ENCODE measurements at places on chromosomes 6 and 20.
A peak's percentile ranks its signal among the peaks of the same experiment; 100 is the strongest.

DNA sequence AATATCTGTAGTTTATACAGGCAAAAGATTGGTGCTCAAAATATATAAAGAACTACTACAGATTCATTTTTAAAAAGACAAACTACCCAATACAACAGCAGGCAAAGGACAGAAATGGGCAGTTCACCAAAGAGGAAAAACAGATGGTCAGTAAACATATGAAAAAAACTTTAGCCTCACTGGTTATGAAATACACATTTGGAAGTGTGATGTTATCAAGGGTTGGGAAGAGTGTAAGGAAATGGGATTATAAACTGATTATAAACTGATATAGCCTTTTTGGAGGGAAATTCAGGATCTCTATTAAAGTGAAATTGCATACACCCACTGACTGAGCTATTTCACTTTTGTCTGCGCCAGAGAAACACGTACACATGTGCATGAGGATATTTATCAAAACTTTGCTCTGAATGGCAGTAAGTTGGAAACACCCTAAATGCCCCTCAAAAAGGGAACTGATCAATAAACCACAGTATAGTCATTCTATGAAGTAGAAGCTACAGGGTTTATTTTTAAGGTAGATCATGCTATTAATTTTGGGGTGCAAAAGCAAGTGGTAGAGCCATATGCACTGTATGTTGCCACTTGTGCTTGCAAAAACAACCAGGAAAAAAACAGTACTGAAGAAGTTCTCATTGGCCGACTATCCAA lies 32.2 kb upstream of the ARFGEF2 start:
- no peak for DNase-seq

GRCh38 chr6:168684906-168685305 lies 243.9 kb downstream of the SMOC2 start:
- DNase-seq: no peak

- DNase-seq: no peak
Observed at GRCh38 chr6:27161946-27162603, 85.4 kb upstream of the PRSS16 start.

DNA sequence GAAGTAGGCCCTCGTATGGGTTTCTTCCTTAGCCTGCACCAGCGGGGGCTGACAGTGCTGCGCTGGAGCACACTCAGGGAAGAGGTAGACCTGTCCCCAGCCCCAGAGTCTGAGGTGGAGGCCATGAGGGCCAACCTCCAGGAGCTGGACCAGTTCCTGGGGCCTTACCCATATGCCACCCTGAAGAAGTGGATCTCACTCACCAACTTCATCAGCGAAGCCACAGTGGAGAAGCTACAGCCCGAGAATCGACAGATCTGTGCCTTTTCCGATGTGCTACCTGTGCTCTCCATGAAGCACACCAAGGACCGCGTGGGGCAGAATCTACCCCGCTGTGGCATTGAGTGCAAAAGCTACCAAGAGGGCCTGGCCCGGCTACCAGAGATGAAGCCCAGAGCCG lies 3.8 kb downstream of the AAR2 start:
- no peak for DNase-seq

GRCh38 chr6:131132360-131132759 lies 2.9 kb upstream of the AKAP7 start:
- DNase-seq: no peak

DNA sequence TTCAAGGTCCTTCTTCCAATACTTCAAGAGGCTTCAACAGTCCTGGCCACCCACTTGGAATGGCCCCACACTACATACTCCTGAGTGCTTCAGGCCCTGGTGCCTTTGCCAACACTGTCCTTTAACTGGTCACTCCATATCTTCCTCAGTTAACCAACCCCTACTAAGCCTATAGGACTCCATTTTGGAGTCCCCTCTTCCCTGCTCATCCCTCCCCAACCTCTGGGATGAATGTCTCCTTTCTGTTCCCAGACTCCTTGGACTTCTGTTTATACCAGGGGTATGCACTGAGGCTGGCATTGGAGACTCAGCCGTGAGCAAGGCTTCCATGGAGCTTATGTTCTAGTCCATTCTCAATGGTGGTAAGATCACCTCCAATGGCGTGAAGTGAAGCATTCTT lies 33.6 kb downstream of the COX4I2 start:
- no peak for DNase-seq

GRCh38 chr6:166616261-166617238 lies 10.5 kb downstream of the RPS6KA2 start:
- no peak for DNase-seq

GRCh38 chr6:160882791-160883279 lies 108.7 kb upstream of the MAP3K4 start:
- peak; percentile 7 for DNase-seq

DNA sequence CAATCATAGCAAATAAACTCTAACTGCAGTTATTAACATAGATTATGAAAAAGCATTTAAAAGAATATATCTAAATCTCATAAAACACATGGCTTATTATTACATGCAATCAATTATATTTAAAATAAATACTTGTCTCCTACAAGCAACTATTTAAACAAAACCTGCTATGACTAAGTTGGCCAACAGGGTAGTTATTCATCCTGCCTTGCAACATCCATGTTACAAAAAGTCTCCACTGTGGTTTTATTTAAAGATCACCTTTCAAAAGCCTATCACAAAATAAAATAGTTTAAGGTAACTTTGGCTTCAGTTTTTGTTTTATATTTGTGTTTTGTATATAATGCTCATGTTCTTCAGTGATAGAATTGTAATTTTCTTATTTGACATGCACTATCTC lies 1127.0 kb upstream of the MAP3K7 start:
- no peak for DNase-seq

- DNase-seq: no peak
Observed at GRCh38 chr6:150271501-150272263, 97.1 kb upstream of the IYD start.

- DNase-seq: no peak
Observed at GRCh38 chr6:90925726-90926125, 338.9 kb upstream of the MAP3K7 start.

DNA sequence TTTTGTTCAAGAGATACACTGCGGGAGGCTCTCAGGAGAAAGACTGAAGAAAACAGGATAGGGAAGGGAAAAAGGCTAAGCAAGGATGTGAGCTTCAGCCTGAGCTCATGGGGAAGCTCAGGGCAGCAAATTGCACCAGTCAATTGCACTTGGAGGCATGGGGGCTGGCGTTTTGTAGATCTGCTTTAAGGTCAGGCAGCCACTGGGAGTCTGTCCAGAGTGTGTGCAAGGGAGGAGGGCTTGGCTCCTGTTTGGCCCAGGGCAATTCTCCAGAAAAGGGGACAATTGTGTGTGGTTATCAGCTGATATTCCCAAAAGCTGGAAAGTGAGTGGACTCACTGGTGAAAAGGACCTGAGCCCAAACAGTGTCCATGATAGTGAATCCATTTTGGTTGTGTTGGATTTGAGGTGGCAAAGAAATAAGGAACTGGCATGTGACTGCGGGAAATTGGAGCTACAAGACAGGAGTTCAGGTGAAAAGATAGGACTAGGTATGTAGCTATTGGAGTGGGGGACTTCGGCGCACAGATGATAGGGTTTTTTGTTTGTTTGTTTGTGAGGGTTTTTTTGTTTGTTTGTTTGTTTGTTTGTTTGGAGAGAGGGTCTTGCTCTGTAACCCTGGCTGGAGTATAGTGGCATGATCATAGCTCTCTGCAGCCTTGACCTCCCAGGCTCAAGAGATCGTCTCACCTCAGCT lies 22.3 kb upstream of the IER3 start:
- DNase-seq: no peak

- DNase-seq: no peak
Observed at GRCh38 chr20:43550456-43550855, 8.4 kb upstream of the SGK2 start.

DNA sequence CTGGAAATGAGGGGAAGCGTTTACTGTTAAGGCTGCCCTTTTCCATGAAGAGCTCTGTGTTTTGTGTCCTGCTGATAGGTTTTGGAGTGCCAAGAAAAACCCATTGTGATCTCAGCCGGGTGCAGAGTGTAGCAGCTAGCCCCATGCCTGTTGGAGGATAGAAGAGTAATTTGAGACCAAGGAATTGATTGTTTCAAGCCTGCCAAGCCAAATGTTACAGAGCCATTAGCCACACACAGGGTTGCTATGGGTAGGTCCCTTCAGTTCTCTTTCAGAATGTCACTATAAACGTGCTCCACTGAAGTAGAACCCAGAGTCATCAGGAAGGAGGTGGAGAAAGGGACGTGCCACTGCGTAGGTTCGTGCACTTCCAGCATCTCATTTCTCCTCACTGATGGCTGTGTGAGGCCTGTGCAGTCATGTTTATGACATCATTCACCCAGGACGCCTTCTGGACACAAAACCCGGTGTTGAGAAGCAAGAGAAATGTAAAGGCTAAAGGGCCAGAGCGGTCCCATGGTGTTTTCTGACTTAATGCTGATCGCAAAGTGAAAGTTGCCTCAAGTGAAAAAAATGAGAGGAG lies 6.6 kb downstream of the GMPR start:
- DNase-seq: no peak

GRCh38 chr6:19332806-19333460 lies 504.2 kb upstream of the ID4 start:
- no peak for DNase-seq

DNA sequence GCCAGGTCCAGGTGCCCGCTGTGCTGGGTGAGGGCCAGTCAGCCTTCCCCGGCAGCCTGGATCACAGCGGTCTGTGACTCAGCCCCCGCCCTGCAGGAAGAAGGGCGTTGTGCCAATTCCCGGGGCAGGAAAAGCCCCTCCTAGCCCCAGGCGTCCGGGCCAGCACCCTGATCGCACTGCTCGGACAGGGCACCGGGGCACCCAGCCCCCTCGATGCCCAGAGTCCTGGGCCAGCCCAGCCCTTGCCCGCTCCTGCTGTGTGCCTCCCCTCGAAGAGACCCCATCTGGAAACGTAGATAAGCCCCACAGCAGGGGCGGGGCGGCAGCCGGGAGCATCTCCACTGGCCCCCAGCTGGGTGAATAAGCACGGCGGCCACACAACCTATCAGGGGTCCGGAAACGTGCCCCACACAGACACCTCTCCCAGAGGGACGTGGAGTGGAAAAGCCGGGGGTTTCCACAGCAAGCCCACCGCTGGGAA lies 9.9 kb downstream of the LAMA5 start:
- DNase-seq: no peak

GRCh38 chr20:57772349-57772964 lies 62.6 kb upstream of the PMEPA1 start:
- peak; percentile 89 for DNase-seq

DNA sequence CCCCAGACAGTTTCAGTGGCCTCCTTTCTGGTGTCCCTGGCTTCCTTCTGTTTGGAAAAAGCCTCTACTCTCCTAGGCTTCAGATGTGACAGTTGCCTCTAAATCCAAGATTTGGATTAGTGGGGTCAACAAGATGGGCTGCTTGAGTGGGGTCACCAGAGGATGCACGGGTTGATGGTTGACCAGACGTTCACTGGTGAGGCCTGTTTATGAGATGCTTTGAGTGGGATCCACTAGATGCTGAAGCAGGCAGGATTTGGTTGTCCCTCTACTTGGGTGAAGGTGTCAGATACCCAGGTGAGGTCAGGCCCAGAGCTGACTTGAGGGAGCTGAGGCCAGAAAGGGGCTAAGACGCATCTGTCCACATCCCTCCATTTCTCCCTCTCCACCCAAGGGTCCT lies 8.1 kb upstream of the DLGAP4 start:
- DNase-seq: no peak

DNA sequence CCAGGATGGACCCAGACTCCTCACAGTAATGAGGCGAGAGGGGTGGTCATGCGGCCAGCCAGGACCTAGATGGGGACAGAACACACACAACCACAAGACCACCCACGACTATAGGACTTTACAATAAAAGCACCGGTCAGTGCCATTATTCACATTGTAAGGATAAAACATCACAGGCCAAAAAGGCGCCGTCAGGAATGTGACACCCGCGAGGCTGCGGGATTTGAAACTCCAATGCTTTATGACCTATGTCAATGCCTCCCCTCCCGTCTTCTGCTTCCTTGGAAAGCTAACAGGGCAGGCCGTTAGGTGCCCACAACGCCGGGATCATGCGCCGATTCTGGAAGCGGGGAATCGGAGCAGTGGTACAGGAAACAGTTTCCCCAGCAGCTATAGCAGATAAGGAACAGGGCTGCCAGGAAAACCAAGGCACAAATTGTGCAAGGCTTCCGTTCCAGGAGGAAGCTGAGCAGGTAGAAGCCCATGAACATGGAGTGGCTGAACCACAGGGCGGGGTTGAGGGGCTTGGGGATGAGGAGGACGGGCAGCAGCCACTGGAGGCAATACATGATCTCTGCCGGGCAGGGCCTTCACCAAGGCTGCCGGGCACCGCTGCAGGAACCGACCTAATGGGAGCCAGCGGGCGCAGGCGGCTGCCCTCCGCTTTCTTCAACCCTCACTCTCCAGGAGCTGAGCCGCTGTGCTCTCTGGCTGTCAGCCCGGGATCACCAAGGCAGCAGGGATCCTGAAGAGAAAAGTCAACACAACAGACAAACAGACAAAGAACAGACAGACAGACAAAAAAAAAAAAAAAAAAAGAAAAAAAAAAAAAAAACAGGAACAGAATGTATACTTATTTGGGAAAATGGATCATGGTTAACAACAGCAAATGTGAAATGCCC lies 2.2 kb upstream of the NNAT start:
- no peak for DNase-seq

DNA sequence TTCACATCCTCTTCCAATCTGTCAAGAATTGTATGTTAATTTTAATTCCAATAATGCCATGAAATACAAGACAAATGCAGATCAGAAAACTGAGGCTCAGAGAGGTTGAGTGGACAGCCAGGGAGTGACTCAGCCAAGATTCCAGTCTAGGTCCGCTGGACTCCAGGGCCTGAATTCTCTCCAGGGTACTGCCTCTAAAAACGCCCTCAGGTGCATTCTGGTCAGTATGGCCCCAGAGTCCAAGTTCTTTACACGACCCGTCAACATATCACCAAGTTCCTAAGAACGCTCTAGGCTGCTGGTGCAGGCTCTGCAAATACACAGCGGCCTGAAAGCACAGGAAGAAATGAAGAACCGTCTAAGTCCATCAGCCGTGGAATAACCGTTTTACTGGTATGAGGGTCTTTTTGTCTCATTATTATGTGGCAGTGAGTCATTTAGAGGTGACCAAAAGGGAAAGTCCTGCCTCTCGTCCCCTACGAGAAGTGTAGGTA lies 709 bp upstream of the ASXL1 start:
- DNase-seq: no peak

DNA sequence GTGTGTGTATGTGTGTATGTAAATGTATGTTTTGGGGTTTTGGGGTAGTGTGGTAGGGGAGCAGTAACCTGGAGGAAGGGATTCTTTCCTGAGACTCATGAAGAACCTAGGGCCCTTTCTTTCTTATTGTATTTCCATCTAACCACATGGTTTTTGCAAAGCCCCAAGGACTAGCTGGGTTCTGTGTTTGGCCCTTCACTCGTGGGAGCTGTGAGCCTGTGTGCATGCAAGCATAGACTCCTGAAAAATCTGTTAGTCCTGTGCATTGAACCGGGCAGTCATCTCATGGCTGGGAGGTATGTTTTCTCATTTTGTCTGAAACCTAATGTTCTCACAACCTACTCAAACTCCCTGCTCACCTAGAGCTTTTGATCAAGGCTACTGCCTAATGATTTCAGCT lies 219.1 kb downstream of the PHACTR1 start:
- no peak for DNase-seq

DNA sequence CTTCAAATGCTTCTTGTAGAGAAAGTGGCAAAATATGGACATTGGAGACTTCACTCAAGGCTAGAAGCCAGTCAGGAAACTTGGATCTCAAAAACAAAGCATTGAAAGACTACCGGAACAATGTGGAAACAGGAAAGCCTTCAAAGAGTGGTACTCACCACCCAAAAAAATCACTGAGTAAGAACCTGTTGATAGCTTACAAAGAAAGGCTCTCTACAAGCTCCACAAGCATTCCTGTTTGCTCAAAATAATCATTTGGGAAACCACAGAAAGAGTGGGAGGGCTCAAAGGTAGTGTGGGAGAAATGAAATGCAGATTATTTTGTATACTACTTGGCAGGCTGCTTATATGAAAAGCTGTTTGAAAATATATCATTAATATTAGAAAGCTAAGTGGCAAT lies 9.5 kb upstream of the DST start:
- DNase-seq: peak; percentile 29
